CD14-positive monocyte (primary cell): ENCODE measurements at places on chromosomes 2 and 18.
A peak's percentile ranks its signal among the peaks of the same experiment; 100 is the strongest.

GRCh38 chr2:6524691-6525474, 340.8 kb downstream of the CMPK2 start:
- H3K4me1 ChIP-seq: no peaks in the 10 kb centered on the region
- H3K27me3 ChIP-seq: no peaks in the 10 kb centered on the region
- H3K27ac ChIP-seq: no peak overlapping the region
- no peak overlapping the region for H3K4me3 ChIP-seq
- H3K36me3 ChIP-seq: no peaks in the 10 kb centered on the region
- DNase-seq: no peak

- H3K27me3 ChIP-seq: no peaks in the 10 kb centered on the region
- DNase-seq: no peak
- H3K4me3 ChIP-seq: no peak overlapping the region
Measured at GRCh38 chr2:230323385-230324106, 3.4 kb upstream of the SP140L start.

DNA sequence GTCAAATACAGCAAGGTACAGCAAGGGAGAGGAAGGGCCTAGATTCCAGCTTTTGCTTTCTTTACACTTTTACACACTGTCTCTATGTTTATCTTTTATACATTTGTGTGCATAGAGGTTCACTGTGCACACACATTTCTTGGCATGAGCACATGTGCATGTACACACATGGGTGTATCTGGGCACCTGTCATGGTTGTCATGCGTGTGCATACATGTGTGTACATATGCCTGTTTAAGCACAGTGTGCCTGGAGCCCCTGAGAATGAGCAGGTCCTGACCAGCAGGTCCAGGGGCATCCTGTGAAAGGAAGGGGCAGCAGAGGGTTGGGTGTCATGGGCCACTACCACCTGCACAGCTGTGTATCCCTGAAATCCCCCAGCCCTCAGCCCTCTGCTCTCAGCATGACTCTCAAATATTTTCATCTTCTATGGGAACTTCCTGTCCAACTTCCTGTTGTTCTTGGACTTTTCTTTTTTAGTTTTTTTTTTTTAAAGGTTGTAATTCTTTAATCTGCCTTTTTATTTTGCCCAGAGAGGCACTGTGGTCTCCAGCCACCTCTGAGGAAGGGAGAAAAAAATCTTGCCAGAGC, 97.0 kb upstream of the EPAS1 start:
- no peak for DNase-seq
- H3K27me3 ChIP-seq: no peaks in the 10 kb centered on the region
- H3K36me3 ChIP-seq: no peaks in the 10 kb centered on the region
- no peak overlapping the region for H3K27ac ChIP-seq
- H3K4me3 ChIP-seq: no peak overlapping the region

- H3K4me3 ChIP-seq: peak overlapping the region; percentile 98
- DNase-seq: no peak
- H3K27ac ChIP-seq: no peak overlapping the region
- no peaks in the 10 kb centered on the region for H3K27me3 ChIP-seq
- H3K36me3 ChIP-seq: no peaks in the 10 kb centered on the region
- H3K4me1 ChIP-seq: peaks cover 49% of the 10 kb centered on the region
Measured at GRCh38 chr2:47903781-47904490, 2.4 kb downstream of the FBXO11 start.

GRCh38 chr2:36455011-36455410, 99.4 kb downstream of the CRIM1 start:
- no peaks in the 10 kb centered on the region for H3K36me3 ChIP-seq
- H3K4me3 ChIP-seq: no peak overlapping the region
- no peak for DNase-seq
- peaks cover 13% of the 10 kb centered on the region for H3K4me1 ChIP-seq
- no peaks in the 10 kb centered on the region for H3K27me3 ChIP-seq

GRCh38 chr18:10135302-10135926, 221.6 kb downstream of the VAPA start:
- H3K4me3 ChIP-seq: no peak overlapping the region
- H3K27ac ChIP-seq: no peak overlapping the region
- H3K27me3 ChIP-seq: no peaks in the 10 kb centered on the region
- H3K36me3 ChIP-seq: no peaks in the 10 kb centered on the region

- H3K27ac ChIP-seq: no peak overlapping the region
- H3K4me3 ChIP-seq: no peak overlapping the region
- no peak for DNase-seq
- no peaks in the 10 kb centered on the region for H3K27me3 ChIP-seq
- no peaks in the 10 kb centered on the region for H3K4me1 ChIP-seq
Measured at GRCh38 chr18:27223526-27224291, 38.6 kb upstream of the CHST9 start.
